ENCODE measurements at places on chromosomes 3 and 15.

DNA sequence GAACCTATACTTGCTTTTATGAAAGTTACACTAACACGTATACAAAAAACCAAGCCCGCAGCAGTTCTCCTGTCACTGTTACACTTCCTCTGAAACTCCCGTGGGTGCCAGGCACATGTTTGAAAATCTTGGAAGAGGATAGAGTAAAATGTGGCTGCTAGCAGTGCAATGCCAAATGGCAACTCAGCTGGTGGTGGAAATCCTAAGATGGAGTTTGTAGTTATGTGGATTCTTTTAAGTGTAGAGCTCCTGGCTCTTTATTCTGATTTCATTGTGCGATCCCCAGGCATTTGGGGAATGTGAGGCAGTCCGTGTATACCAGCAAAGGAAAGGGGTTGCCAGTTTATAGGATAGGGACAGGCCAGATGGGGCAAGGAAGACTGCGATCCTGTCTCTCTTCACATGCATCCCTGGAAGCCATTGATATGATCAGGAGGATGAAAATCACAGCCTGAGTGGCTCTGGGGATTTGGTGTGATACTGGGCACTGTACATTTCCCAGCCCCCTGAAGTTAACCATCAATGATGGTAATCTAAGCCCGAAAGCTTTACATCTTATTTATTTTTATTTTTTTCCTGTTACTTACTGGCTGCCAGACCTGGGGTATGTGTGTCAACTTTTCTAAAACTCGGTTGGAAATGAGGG lies 1.1 kb downstream of the STAC start:
- no peak for DNase-seq

- no peak for DNase-seq
Measured at GRCh38 chr3:77078279-77078678, 38.4 kb downstream of the ROBO2 start.

DNA sequence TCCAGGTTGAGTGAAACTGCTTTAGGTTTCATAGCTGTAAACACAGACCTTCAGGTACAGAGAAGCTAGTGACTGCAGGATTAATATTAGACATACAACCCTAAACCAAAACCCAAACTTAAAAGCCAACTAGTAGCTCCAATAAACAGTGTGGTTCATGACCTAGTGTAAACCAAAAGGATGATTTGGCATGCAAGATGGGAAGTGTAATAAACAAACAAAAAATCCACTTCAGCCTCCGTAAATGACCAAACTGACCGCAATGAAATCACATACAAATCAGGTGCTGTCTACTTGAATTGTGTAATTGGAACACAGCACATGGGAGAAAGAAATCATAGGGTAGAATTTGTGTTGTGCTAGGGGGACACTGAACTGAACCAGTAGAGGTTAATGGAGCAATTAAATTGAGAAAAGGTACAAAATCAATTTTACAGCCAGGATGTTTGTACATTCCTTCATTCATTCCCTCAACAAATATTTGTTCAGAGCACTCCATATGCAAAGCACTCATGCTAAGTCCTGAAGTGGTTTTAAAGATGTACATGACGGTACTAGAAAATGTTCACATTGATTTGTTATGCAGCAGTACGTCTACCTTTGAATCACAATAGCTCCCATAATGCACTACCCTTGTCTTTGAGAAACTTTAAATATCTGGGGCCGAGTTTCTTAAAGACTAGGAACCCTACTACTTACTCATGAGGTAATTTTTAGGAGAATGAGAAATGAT lies 21.4 kb upstream of the CHST2 start:
- peak; percentile 23 for DNase-seq

DNA sequence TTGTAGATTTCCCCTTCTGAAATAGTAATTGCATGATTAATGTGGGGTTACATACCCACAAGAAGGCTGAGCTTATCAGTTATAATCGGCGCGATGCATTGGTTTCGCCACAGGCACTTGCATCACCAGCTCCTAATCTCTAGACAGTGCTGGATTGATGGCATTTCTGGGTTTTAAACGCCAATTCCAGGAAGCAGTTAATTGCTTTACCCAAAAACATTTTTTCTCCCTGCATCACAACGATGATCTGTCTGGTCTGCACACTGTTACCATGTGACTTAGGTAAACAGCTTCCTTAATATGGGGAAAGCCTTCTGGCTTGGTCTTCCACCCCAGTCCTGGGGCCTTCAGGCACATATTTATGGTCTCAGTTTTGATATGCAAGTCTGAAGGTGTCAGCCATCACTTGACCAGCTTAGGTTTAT lies 70.0 kb upstream of the HEG1 start:
- no peak for DNase-seq

DNA sequence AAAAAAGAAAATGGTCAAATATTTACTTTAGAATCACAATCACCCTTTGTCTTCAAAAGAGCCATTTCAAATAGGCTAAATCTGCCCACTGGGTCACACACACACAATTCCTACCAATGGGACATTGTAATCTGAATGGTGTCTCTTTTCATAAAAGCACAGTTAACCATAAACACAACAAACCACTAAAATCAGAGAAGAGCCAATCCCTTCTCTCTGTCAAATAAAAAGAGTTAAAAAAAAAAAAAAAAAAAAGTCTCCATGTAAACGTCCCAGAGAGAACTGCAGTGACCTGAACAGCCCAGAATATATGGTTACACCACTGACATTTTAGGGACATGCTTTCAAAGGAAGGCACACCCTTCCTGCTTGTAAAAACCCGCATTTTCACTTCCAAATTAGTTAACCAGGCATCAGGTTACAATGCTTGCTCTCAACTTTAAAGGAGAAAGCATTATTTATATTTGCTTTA lies 63.7 kb downstream of the PRICKLE2 start:
- peak; percentile 1 for DNase-seq

GRCh38 chr15:51183076-51183475 lies 88.4 kb upstream of the TNFAIP8L3 start:
- no peak for DNase-seq

Measured in NCI-H187 treated with DMSO at 0.1 percent for 48 hours (cell line).